RCC 7860 (cell line): ENCODE measurements at places on chromosomes 4 and X.

GRCh38 chr4:2163311-2163821, 78.6 kb downstream of the HAUS3 start:
- no peak for DNase-seq

DNA sequence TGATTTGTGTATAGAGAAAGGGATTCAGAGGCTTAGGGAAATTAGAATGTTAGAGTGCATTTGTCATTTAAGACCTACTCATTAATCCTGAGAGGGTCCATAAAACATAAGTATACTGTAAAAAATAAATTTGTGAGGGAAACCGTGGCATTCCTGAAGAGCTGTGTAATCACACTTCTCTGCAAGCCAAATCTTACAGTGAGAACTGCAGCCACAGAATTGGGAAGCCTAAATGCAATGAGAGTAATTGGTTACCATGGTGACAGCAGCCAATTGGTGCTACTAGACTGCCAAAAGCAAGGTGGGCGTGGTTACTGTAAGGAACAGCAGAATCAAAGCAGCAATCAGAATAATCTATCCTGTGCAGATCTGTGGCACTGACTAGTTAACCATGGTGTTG, 345.2 kb upstream of the GRID2 start:
- no peak for DNase-seq

GRCh38 chr4:120316416-120316815, 249.8 kb upstream of the MAD2L1 start:
- no peak for DNase-seq

DNA sequence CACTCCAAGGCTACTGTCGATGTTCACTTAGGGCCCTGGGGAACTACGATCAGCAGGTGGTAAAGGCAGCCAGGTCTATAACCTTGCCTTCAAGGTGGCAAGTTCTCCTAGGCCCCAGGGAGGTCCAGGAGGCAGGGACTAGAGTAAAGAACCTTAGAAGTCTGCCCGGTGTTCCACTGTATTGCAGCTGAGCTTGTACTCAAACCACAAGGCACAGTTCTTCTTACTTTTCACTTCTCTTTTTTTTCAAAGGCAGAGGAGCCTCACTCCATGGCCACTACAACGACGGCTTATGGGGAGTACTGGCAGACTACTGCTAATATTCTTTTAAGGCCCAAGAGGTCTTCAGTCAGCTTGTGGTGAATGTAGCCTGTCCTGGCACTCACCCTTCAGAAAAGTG, 78.8 kb upstream of the GPR174 start:
- no peak for DNase-seq

DNA sequence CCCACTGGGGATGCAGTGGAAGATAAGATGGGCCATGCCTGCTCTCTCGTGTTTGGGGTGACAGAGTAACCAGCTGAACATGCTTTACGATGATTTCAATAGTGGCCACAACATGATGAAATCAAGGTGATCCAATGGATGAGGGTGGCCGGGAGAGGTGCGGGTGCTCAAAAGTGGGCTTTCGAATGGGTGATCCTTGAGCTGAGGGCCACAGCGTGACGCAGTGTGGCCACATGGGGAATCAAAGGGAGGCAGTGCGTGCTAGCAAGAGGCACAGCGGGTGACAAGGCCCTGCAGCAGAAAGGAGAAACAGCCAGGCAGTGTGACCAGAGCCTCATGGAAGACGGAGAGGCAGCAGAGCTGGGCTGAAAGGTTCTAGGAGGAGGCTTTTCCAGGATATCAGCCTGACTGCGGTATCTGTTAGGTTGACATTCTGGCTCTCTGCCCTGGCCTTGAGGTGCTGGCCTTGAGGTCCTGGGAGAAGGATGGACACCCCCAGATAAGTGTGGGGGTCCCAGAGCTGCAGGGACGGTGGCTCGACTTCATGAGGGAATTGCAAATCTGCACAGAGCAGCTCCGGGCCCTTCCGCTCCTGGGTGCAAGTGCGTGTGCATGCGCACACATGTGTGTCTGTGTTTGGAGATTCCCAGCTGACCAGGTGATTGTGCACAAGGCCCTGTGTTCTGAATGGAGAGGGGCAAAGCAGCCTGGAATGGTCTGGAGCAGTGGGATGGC, 38.0 kb upstream of the GPR78 start:
- DNase-seq = no peak

DNA sequence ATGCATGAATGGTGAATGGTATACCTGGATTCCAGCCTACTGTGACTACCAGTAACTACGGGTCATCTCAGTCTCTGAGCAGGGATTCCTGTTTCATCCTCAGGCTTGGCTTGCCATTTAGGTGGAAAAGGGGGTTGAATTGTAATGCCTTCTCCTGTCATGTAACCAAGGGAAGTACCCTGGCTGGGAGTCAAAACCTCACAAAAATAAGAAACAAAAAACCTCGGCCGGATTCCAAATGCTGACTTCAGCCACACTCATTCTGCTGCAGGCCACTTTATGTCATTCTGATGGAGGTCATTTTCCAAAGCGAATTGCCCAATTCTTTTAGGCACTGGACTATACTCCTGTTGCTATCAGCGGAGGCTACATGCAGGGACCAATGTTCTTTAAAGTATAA, 324.7 kb downstream of the LDB2 start:
- no peak for DNase-seq

DNA sequence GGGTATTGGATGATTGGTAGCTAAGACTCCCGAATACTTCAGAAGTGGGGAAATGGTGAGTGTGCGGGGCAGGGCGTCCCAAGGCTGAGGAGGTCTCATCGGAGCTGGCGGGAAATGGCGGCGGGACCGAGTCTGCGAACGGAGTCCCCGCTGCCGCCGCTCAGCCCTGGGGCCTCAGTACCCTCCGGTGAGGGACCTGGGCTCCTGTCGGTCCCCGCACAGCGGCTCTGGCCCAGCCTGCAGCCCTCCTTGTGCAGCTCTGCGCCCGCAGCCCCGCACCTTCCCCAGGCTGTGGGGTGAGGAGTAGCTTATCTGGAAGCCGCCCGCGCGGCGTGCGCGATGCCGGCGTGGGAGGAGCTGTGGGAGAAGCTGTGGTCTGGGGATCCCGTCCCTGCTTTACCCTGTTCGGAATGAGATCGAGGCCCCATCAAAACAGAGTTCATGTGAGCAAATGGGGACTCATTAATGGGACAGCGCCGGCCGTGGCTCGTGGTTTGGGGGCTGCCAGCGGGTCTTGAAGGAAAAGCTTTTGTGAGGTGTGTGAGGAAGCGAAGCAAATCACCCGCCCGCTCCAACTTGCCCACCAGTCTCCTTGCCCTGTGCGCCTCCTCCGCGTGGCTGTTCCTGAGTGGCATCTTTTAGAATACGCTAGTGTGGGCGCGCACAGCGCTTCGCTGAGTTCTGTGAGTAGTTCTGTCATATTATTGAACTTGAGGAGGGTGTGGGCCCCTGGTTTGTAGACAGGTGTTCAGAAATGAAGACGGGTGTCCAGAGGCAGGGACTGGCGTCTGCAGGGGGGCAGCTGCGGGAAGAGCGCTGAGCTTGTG, 531 bp downstream of the ZNF141 start:
- no peak for DNase-seq

DNA sequence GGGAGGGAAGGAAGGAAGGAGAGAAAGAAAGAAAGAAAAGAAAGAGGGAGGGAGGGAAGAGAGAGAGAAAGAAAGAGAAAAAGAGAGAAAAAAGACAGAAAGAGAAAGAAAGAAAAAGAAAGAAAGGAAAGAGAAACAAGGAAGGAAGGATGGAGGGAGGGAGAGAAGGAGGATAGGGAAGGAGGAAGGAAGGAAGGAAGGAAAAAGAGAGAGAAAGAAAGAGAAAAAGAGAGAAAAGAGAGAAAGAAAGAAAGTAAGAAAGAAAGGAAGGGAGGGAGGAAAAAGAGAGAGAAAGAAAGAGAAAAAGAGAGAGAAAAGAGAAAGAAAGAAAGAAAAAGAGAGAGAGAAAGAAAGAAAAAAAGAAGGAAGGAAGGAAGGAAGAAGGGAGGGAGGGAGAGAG, 105.8 kb upstream of the RBPJ start:
- DNase-seq = no peak

- no peak for DNase-seq
Measured at GRCh38 chr4:129345609-129346008, 249.7 kb downstream of the C4orf33 start.

- no peak for DNase-seq
Measured at GRCh38 chr4:62484357-62484756, 1284.2 kb downstream of the ADGRL3 start.

DNA sequence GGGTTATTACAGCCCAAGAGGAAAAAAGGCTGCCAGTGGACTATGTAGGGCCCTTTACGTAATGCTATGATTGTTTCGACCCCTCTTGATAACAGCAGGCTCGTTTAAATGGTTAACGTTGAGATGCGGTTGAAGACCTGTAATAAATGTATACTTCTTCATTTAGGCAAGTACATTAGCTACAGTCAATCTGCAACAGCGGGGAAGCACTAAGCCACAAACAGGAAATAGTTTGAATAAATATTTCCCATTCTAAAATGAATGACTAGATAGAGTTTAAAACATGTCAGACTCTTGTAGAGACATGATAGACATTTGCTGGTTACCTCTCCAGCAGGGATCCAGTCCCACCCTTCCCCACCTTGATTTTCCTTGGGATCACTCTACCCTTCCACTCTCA, 38.1 kb upstream of the STIM2 start:
- DNase-seq = no peak

- DNase-seq = no peak
Measured at GRCh38 chr4:8333726-8334460, 64.3 kb downstream of the HTRA3 start.

GRCh38 chr4:68921051-68921450, 30.6 kb downstream of the UGT2A3 start:
- DNase-seq = no peak

DNA sequence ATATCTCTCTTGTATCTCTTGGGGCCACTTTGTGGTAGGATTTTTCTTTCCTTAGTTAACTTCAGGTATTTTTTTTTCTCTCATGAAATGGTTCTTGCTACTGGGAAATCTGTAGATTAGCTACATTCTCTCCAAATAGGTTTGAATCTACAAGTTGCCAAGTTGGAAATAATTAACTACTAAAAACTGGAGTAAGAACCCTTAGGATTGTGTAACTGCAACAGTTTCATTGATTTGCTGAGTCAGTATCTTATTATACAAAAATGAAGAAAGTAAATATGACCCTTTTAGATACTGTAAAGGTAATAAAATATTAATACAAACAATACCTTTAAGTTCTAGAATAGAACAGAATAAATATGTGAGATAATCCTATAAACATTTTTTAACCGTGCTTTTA, 327.9 kb downstream of the CXXC4 start:
- DNase-seq = no peak

GRCh38 chrX:126339928-126340327, 173.8 kb upstream of the DCAF12L2 start:
- DNase-seq = no peak

- DNase-seq = no peak
Measured at GRCh38 chr4:186651624-186652023, 72.0 kb downstream of the FAT1 start.

- DNase-seq = no peak
Measured at GRCh38 chrX:104833401-104833800, 267.4 kb downstream of the IL1RAPL2 start.

DNA sequence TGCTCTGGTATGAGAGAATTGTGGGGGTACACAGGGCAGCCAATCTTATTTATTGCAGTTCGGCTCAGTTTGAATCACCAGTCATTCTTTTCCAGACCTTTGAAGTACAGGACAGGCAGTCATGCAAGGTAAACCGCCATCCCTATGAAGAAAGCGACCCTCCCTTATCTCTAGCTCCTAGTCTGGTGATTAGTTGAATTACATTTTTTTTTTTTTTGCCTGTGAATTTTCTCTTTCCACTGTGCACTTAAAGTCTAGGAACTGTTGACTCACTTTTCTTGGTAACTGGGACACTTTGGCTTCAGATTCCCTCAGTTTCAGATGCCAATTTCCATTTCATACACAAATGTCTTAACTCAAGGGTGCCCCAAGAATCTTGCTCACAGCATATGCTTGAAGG, 82.4 kb upstream of the FAM9C start:
- no peak for DNase-seq

GRCh38 chr4:181418496-181418895, 824.7 kb upstream of the TENM3 start:
- DNase-seq = no peak

GRCh38 chr4:120130786-120131185, 64.1 kb upstream of the MAD2L1 start:
- DNase-seq = no peak

DNA sequence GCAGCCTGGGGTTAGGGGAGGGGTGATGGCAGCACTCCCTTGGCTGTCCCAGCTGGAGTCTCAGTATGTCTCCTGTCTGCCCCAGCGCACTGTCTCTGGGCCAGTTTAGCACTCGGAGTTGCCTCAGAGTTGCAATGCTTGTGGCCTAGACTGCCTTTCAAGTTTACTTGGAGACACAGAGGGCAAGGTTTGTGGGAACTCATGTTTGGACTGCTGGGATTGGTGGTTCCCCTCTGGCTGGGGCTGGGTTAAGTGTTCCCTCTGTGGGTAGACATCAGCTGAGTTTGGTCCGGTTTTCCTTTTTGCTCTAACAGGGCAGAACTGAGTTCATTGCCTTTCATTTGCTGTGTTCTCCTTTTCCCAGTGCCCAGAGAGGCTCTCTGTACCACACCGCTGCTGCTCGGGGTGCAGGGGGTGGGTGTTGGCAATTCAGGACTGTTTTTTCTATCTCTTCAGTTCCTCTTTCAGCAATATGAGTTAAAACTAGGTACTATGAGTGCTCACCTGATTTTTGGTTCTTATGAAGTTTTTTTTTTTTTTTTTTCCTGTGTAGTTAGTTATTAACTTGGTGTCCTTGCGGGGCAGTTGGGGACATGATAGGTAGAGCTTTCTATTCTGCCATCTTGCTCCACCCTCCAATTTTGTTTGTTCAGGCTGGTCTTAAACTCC, 17.2 kb downstream of the RAB33B start:
- no peak for DNase-seq

- peak; percentile 63 for DNase-seq
Measured at GRCh38 chrX:9148615-9149399, 114.9 kb upstream of the FAM9B start.

- DNase-seq = no peak
Measured at GRCh38 chr4:119479835-119480234, 148.8 kb downstream of the PDE5A start.

GRCh38 chr4:23169608-23170311, 477.0 kb downstream of the GBA3 start:
- no peak for DNase-seq

GRCh38 chr4:139641218-139641617, 24.4 kb upstream of the MGST2 start:
- peak; percentile 35 for DNase-seq

DNA sequence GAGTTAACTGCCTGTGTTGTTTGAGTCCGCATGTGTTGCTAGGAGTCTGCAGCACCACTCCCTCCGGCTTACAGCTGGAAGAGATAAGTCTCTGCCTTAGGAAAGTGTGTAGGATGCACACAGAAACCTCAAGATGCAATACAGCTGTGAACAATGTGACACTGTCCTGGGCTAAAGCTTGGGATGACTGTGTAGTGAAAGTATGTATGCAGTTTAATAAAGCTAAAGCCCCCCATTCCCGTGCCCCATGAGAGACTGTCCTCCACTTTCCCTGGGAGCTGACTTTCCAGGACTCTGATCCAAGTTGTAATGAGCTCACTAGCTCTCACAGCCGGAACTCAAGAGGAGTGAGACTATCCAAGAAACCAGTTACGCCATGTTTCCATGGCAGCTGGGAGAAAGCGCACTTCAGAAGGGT, 156.6 kb upstream of the FTHL17 start:
- no peak for DNase-seq

GRCh38 chrX:50787099-50787498, 26.9 kb downstream of the SHROOM4 start:
- DNase-seq = no peak

GRCh38 chr4:112270051-112270450, 15.7 kb downstream of the TIFA start:
- DNase-seq = no peak

GRCh38 chr4:6239486-6239885, 30.2 kb upstream of the WFS1 start:
- DNase-seq = no peak
